ENCODE measurements at places on chromosomes 3 and 15. TPM values are rescaled to one million over a fixed set of nuclear protein-coding genes. Genes with fewer than 3 reads are reported as not detected.

GPR27 gene
- not detected for total RNA-seq

ZNF621 gene
- total RNA-seq, result 7.3 TPM

DNA sequence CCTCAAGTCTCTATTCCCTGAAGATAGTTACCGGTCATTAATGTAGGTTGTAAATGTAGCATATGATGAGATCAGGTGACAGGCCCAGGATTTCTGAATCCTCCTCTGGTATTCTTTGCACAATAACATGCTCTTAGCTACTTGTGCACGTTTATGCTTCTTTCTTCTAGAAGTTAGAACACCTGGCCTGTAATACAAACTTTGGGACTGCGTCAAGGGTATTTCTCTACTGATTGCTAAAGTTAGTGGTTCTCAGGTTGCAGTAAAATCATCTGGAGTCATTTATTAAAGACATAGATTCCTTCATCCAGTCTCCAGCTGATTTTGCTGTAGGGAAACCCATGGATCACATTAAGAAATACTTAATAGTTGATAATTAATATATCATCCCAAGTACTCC is 48.0 kb downstream of the UNC13C start:
- DNase-seq, result no peak

DNA sequence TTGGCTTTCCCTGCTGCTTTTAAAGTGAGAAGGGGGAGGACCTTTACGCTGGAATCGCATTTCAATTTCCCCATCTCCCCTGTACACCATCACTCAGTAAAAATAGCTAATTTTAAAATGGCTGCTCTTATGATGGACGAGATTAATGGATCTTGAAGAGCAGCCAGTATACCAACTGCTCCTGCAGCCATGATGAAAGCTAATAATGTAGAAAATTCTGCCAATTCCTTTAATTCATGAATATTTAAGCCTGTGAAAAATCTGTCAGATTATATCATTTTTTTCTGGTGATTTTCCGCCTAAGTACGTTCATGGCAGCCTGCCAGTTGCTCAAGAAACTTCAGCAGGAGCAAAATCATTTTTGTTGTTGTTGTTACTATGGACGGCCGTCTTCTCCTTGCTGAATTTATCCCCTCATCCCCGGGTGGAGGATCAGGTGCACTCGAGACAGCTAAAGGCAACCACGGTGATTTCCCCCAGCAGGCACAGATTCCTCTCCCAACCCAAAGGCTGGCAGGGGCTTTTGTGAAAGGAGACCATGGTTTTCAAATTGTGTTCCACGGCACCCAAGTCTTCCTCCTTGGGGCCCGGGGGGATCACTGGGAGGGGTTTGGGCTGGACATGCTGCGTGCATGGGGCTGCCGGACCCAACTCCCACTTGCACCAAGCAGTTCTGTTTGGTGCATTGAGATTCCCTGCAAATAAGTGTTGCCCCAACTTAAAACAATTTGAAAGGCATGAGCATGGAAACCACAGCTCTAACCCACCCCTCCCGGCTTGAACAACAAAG is 289.6 kb downstream of the UACA start:
- DNase-seq, result no peak

DNA sequence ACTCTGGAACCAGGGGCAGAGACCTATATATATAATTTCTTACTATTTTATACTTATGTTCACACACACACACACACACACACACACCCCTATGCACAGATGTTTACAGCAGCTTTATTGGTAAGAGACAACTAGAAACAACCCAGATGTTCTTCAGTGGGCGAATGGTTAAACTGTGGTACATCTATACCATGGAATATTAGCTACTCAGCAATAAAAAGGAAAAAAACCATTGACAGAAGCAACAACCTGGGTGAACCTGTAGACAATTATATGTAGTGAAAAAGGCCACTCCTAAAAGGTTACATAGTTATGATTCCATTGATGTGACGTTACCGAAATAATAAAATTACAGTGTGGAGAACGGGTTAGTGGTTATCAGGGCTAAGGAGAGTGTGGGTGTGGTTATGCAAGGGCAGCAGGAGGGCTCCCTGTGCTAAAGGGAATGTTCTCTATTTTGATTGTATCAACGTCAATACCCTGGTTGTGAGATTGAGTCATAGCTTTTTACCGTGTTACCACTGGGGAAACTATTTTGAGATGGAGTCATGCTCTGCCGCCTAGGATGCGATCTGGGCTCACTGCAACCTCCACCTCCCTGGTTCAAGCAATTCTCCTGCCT is 85.5 kb downstream of the FLNB start:
- peak; percentile 77 for DNase-seq

DNA sequence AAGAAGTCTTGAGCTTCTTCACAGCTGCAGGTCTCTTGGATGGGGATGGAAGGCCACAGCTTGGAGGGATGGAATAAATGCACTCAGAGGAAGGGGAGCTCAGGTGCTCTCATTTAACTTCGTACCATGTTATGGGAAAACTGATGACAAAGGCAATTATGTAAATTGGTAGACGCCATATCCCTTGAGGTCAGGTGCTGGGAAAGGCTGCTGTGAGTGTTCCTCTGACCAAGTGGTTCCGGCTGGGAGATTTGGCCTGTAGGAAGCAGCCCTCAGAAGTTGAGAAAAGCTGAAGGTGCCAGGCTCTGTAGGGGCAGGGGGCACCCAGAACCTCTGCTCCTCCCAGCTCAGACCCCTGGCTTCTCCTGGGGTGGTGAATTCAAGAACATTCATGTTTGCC is 47.1 kb downstream of the FAH start:
- no peak for DNase-seq

GRCh38 chr15:89656116-89656815 is 999 bp upstream of the KIF7 start:
- peak; percentile 27 for DNase-seq

DNA sequence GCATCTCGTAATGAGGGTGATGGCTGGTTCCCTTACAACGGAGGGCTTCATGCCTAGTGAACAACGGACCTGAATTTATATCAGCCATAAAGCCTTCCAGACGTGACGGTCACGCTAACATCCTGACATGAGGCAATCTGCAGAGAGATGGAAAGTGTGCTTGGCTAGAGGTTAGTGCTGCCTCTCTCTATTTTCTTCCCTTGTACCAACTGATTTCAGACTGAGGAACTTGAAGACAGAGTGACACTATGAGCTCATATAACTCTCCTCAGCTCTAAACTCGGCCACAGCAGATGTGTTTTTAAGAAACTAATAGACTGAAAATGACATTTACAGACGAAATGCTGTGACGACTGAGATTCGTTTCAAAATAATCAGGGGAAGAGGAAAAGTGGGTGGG is 122.4 kb downstream of the XXYLT1 start:
- DNase-seq, result peak; percentile 21

GRCh38 chr15:49471733-49472132 is 48.7 kb downstream of the FGF7 start:
- DNase-seq, result no peak

DNA sequence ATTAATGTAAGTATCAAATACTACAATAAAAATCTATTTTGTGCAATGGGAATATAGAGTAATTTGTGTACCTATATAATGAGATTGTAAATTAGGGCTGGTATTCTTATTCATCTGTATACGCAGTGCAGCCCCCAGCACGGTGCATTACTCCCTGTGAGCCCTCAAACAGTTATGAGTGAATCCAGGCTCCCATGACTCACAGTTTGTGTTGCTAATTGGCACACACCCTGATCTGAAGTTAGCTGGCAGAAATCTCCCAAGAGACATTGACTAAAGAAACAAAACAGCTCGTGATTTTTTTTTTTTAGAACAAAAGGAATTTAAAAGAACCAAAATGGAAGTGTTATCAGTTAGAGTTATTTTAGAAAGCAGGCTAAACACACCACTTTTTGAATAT is 15.7 kb downstream of the GK5 start:
- DNase-seq, result peak; percentile 72

Data from IMR-90 (cell line).